ENCODE measurements at places on chromosomes 1 and 21.
A peak's percentile ranks its signal among the peaks of the same experiment; 100 is the strongest.

GRCh38 chr1:29292344-29292743 is 56.0 kb downstream of the PTPRU start:
- no peak for DNase-seq

- no peak for DNase-seq
Observed at GRCh38 chr1:116510361-116510760, 60.5 kb downstream of the CD58 start.

GRCh38 chr1:214008791-214009422 is 21.1 kb downstream of the PROX1 start:
- no peak for DNase-seq

- DNase-seq: no peak
Observed at GRCh38 chr1:89381618-89382017, 17.8 kb downstream of the GBP6 start.

GRCh38 chr1:222618880-222619596 is 1.1 kb downstream of the MIA3 start:
- DNase-seq: peak; percentile 30

GRCh38 chr21:41741253-41742072 is 25.4 kb downstream of the RIPK4 start:
- DNase-seq: no peak

GRCh38 chr1:112034277-112034676 is 44.8 kb upstream of the KCND3 start:
- DNase-seq: no peak

DNA sequence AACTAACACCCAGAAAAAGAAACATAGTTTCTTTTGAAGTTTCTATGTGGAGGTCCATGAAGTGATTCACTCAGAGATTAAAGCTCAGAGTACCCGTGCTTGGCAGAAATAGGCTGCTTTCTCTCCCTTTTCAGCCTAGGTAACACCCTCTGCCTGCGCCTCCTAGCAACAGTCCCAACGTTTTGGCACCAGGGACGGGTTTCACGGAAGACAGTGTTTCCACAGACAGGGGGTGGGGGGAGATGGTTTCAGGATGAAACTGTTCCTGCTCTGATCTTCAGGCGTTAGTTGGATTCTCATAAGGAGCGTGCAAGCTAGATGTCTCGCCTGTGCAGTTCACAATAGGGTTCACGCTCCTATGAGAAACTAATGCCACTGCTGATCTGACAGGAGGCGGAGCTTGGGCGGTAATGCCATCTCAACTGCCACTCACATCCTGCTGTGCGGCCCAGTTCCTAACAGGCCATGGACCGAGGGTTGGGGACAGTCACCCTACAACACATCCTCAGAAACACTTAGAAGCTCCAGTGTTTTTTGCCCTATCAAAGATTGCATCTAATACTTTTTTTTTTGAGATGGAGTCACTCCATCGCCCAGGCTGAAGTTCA is 53.2 kb downstream of the CHML start:
- DNase-seq: no peak

DNA sequence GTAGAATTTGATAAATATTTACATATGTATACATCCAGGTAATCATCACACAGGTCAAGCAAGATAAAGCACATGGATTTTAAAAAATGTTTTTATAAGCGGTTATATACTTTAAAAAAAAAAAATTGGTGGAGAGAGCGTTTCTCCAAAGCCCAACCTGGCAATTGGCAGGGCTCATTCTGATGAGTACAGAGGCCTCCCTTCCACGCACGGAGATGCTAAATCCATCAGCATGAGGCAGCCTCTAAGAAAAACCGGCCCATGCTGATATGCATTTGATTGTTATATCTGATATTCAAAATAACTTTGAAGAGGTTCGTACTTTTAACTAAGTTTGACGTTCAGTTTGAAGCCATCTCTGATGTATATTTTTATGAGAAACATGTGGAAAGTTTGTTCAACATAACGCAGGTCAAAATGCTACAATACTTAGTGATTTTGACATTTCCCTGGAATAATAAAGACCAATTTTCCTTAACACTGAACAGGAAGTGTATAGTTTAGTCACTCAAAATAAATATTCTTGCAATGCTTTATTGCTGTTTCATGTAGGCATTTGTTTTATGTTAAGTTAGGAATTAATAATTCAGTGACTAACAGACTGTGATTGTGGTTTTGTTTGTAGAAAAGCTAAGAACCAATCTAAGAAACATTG is 151.7 kb downstream of the NR5A2 start:
- DNase-seq: no peak

GRCh38 chr1:170714163-170714562 is 50.2 kb downstream of the PRRX1 start:
- DNase-seq: no peak

- no peak for DNase-seq
Observed at GRCh38 chr21:45470087-45470515, 65.1 kb downstream of the COL18A1 start.

DNA sequence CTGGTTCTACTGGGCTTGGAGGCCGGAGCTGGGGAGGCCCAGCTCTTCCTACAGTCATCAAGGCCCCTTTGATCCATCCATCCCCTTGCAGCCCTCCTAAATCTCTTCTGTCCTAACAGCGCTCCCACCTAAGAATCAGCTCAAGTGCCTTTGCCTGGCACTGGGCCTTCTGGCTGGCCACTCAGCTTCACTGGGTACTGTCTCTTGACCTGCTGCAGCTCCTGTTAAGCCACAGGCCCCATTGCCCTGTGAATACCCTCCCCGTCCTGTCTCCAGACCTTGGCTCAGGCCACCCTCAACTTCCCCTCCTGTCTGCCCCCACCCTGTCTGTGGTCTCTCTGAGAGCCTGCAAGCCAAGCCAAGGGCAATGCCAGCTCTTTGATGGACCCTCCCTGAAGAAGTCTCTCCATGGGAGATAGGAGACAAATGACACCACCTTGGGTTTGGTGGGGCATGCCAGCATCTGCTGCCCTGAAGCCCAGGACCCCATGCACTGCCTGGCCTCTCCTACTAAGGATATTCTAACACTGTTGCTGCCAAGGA is 27.3 kb downstream of the FAM151A start:
- DNase-seq: no peak

DNA sequence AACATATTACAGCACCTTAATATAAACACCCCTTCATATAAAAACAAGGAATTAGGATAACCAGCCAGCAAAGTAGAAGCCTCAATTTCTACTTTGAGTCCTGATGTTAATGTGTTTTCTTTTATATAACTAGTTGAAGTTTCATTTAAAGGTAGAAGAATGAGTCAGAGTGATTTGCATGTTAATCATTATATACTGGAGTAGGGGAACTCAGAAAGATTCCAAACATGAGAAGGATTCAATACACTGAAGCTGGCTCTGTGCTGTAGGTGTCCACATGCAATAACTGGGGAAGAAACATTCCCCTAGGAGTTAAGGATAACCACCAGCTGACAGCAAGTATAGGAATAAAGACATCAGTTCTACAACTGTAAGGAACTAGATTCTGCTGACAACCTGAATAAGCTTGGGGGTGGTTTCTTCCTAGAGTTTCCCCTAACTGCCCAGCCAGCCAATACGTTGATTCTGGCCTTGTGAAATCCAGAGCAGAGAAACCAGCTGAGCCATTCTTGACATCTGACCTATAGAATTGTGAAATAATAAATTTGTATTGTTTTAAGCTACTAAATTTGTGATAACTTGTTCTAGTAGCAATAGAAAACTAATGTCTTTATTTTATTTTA is 33.4 kb upstream of the RNPC3 start:
- no peak for DNase-seq

DNA sequence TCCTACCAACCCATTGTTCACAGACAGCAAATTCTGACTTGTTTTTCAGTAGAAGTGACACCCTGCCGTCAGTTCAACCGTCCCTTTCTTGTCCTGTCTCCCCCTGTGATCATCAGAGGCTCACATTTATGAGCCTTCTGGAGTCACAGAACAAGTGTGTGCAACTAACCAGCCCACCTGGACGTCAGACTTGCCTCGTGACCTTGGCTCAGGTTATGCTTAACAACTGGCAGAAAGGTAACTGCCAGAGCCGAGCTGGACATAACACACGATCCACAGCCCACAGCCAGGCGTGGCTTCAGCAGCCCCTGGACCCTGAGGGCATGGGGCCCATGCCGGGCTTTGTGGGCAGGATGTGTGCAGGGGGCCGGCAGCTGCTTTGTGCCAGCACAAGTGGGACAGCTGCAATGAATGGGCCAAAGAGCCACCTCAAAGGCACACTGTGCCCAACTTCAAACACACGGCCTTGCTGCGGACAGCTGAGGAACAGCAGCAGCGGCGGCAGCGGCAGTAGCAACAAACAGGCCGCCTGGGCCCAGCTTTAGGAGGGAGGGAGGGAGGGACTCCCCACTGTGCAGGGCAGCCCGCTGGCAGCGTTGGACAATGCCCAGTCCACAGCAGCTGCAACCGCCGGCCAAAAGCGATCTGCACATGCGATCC is 103.9 kb downstream of the ZBTB18 start:
- no peak for DNase-seq

- no peak for DNase-seq
Observed at GRCh38 chr1:3623441-3624199, 1.2 kb upstream of the TPRG1L start.

DNA sequence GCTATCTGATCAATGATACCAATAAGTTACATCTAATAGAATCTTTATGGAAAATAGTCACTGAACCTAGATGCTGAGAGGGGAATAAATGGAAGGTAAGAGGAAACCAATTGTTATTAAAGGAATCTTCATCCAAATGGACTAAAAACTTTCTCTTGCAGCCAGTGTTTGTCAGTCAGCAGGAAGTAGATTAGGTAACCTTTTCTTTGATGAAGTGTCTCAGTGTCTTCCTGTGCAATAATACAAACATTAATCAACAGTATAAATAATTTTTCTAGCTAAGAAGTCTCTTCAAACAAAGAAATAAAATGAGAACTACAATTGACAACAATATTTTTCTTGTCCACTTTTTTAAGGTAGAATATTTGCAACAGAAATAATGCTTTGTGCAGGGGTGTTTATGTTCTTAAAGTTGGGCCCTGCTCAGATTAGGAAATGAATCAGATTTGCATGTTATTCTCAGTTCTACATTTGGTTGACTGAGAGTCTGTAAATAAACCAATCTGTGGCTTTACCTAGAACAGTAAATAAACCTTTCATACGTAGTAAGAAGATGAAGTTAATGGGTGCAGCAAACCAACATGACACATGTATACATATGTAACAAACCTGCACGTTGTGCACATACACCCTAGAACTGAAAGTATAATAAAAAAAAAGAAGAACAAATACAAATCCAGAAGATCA is 391.4 kb downstream of the MRPL39 start:
- DNase-seq: no peak

DNA sequence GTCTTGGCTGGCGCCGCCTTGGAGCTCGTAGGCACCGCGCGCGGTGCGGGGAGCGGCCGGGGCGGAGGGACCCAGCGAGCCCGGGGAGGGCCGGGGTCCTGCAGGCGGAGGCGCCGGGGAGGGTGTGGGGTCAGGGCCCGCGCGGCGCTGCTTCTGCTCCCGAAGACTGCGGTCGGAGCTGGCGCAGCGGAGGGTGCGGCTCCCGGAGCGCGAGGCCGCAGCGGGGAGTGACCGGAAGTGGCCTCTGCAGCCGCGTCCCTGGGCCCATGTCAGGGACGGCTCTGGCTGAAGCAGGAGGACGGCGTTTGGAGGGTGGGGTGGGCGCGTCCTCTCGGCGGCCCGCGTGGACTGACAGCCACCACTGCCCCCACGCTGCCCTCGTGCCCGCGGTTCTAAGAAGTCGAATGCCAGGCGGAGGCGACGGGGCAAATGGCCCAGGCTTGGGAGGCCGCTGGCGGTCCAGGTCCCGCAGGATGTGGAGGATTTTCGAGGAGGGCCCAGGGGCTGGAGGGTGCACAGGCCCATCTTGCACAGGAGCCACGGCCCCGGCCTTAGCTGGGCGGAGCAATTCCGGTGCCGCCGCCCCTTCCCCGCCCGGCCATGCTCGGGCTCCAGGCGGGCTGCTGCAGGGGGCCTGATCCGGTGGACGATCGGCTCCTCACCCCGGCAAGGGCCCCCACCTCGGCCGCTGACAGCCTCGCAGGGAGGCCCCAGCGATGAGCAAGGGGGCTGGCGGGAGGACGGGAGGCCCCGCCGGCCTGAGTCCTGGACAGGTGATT is 7.7 kb upstream of the ZNF669 start:
- no peak for DNase-seq

GRCh38 chr1:57951390-57951789 is 527.5 kb upstream of the DAB1 start:
- DNase-seq: no peak

DNA sequence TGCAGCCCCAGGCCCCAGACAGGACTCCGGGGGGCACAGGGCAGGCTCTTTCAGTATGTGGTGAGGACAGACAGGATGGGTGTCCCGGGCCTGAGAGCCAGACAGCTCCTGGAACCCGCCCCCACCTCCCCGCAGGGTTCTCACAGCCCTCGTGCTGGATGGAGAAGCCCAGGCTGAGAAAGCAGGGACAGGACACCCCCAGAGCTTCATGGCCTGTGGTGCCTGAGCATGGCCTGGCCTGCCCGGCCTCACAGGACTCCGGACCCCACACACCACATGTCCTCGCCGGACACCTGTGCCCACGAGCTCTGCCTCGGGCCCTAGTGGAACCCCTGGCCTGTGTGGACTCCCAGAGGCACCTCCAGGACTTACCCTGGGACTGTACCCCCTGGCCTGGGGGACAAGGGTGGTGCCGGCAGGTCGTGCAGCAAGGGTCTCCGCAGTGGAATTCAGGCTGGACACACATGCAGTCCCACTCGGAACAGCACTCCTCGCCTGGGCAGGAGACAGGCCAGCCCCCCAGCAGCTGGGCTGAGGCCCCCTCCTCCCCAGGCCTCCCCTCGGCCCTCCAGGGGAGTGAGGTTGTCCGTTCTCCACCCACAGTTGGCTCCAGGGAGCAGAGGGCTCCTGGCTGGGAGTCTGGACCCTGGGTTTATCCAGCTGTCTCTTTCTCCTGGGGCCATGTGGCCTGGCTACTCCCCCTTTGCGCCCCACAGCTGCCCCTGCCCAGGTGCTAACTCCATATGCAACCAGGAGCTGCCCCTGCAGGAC is 1.2 kb downstream of the TNFRSF18 start:
- no peak for DNase-seq

DNA sequence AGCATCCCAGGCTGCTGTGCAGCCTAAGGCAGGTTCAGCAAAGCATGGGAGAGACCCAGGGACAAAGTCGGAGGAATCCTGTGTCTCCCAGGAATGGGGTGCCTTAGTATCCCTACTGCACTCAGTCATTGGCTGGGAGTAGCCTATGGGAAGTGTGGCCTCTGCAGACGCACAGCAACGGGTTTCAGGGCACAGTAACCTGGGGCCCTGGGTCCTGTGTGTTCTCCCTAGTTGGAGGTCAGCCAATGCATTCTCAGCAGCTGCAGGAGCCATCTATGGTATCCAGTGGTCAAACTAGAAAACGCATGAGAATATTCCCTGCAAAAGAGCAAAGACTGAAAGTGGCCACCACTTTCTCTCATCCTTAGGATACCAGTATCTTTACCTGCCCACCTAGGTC is 13.7 kb upstream of the C1orf21 start:
- no peak for DNase-seq

DNA sequence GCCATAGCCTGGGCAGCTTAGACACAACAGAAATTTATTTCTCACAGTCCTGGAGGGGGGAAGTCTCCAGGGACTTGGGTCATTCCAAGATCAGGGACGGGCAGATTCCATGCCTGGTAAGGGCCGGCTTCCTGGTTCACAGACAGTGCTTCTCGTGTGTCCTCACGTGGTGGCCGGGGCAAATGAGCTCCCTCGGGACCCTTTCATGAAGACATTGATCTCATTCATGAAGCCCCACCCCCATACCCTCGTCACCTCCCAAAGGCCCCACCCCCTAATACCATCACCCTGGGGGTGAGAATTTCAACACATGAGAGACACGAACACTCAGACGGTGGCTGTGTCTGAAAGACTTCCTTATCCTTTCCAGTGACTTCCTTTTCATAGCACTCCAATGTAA is 51.5 kb downstream of the ACOT7 start:
- no peak for DNase-seq
